ENCODE measurements at places on chromosomes 16 and 17.

GRCh38 chr16:69855592-69855991 is 93.5 kb downstream of the WWP2 start:
- no peak for DNase-seq

- DNase-seq = peak; percentile 34
Observed at GRCh38 chr16:4506450-4506849, 30.3 kb downstream of the HMOX2 start.

DNA sequence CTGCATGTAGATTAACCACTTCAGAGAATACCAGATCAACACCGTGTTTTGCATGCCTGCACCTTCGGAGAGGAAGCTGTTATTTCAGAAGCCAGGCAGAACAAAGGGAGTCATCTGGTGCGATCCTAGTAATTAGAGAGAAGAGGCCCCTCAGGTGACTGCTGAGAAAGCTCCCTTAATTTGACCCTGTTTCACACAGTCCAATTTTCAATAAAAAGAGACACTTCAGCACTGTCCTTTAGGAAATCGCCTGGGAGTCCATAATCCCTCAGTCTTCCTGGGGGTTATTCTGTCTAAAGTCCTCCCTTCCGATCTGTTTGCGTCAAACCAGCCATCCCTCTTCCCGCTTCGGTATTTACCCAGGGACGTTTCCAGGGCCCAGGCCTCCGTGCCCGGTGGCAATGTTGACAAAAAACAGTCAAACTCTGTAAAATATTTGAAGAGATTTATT is 23.4 kb upstream of the TNRC6C start:
- no peak for DNase-seq

GRCh38 chr17:13558588-13558987 is 43.1 kb downstream of the HS3ST3A1 start:
- DNase-seq = no peak

- no peak for DNase-seq
Observed at GRCh38 chr17:11241611-11242226, 706 bp downstream of the SHISA6 start.

DNA sequence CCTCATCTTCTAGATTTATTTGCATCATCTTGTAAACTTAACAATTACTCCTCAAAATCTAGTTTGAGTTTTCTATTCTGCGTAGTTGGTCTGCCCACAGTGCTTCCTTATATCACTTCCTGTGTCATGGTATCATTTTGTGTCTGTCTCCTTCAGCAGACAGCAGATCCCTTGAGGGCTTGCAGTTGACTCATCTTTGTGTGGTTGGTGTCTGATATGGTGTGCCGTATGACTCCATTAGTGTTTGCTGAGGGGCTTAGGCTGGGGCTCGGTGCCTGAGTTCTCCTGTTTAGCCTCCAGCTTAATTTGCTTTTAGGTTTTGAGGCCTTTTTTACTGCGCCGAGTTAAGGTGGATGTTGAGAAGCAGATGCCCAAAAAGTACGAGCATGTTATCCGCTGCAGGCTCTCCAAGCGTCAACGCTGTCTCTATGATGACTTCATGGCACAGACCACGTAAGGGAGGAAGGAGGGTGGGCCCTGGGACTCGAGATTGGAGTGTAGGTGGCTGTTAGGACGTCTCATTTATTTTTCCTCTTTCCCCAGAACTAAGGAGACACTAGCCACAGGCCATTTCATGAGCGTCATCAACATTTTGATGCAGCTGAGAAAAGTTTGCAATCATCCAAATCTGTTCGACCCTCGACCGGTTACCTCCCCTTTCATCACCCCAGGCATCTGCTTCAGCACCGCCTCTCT is 16.9 kb downstream of the SRCAP start:
- DNase-seq = no peak

- no peak for DNase-seq
Observed at GRCh38 chr17:83055911-83056582, 23.4 kb upstream of the METRNL start.

- DNase-seq = no peak
Observed at GRCh38 chr16:66750279-66751052, 943 bp downstream of the DYNC1LI2 start.

DNA sequence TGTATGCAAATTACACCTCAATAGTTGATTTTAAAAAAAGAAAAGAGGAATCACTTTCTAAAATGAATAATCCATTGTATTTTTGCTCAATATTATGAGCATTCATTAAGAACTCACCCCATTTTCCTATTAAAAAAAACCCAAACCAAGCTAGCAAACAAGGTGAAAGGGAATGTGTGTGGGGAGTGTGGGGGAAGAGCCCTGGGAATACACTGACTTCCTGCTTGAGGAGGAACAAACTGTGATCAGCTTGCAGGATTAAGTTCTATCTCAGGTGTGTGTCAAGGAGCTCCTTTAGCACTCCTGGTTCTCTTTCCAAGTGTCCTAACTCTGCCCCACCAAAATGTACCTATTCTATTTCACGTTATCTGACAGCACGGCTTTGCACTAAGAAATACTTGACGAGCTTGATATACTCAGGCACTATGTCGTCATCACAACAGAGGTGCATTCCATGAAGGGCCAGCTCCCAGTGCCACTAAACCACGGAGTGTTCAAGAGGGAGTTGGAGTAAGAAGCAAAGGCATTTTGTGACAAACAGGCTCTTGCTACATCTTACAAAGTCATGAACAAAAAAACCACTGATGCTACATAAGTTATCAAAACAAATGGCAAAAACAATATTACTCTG is 73.2 kb downstream of the MYH10 start:
- DNase-seq = no peak

- DNase-seq = no peak
Observed at GRCh38 chr17:32904891-32905290, 23.1 kb upstream of the TMEM98 start.

- no peak for DNase-seq
Observed at GRCh38 chr17:62191390-62192361, 126.6 kb upstream of the MED13 start.

GRCh38 chr16:30394592-30395154 is 547 bp upstream of the ZNF48 start:
- DNase-seq = no peak

DNA sequence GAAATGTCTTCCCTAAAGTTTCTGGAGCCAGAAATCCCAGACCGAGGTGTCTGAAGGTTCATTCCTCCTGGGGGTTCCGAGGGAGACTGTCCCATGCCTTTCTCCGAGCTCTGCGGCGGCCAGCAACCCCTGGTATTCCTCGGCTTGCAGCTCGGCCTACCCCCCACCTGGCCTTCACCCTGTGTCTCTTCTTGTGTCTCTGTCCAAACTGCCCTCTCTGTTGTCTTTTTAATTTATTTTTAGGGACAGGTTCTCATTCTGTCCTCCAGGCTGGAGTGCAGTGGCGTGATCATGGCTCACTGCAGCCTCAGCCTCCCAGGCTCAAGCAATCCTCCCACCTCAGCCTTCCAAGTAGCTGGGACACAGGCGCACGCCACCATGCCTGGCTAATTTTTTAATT is 211.7 kb downstream of the SEC14L1 start:
- DNase-seq = peak; percentile 2

GRCh38 chr16:17532338-17532995 is 61.7 kb upstream of the XYLT1 start:
- no peak for DNase-seq

DNA sequence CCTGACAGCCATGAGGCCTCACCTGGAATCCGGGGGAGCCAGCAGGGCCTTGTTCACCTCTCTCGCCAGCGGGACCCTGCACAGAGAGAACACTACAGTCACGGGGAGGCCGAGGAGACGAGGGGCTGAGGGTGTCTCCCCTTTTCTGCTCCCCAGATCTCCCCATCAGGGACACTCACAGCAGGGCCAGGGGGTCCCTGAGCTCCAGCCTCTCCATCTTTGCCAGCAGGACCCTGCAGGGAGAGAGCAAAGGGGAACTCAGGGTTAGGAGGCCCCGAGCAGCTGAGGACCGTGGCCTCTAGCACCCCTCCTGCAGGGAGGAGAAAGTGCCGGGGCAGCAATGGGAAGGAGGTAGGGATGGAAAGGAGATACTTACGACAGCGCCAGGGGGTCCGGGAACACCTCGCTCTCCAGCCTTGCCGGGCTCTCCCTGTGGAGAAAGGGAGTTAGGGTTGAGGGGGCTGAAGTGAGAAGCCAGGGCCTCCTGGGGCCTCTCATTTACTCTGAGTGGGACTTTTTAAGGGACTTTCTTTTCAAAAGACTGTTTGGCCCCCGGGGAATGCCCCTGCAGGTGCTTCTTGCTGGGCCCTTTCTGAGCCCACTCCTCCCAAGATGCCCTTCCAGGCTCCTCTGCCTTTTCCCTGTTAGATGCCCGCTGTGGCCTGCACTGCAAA is 8.7 kb downstream of the COL1A1 start:
- DNase-seq = no peak

GRCh38 chr17:78839235-78839761 is 1.3 kb downstream of the USP36 start:
- DNase-seq = no peak

DNA sequence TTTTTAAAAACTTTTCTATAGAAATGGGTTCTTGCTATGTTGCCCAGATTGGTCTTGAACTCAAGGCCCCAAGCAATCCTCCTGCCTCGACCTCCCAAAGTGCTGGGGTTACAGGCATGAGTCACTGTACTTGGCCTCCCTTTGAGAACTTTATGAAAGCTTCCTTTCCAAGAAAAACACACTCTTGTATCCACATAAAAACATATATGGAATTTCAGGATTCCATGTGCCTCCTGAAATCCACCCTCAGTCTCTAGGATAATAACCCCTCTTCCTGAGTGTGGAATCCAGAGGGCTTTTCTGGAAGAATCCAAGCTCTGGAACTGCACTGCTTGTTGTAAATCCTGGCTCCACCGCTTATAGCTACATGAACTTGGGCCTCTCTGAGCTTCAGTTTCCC is 53.2 kb upstream of the MRTFB start:
- no peak for DNase-seq

- DNase-seq = no peak
Observed at GRCh38 chr16:48350736-48351135, 34.5 kb downstream of the SIAH1 start.

GRCh38 chr16:67716097-67716496 is 3.0 kb downstream of the GFOD2 start:
- no peak for DNase-seq

- no peak for DNase-seq
Observed at GRCh38 chr16:54118846-54119245, 167.7 kb downstream of the IRX3 start.

DNA sequence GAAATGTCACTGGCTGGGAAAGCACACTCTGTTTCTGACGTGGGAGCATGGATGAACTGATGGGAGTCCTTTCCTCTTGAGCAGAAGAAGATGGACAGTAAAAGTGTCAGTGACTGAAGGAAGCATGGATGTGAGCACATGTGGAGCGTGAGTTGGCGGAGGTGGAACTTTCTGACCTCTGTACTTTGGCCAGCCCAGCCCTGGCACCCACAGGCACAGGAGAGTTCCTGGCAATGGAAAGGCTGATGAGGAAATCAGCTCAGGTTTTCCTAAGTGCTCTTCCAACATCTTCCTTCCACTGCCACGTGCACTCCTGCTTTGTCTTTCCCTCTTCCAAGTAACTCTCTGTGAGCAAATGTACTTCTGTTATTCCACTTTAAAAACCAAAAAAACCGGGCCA is 276.8 kb downstream of the NTN1 start:
- no peak for DNase-seq

DNA sequence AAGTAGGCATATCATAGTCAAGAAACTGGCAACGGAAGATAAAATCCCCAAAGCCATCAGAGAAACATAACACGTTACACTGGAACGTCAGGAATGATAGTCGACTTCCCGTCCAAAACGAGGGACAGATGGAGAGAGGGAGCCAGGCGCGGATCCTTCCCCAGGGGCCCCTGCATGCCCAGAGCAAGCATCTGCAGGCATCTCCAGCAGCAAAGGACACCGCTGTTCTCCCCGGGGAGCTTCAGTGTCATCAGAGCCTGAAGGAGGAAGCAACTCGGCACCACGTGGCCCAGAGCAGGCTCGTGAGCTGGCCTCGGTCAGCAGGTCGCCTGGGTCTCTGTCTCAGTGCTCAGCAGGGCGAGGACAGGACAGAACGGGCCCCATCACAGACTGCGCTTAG is 50.1 kb downstream of the LMF1 start:
- no peak for DNase-seq

DNA sequence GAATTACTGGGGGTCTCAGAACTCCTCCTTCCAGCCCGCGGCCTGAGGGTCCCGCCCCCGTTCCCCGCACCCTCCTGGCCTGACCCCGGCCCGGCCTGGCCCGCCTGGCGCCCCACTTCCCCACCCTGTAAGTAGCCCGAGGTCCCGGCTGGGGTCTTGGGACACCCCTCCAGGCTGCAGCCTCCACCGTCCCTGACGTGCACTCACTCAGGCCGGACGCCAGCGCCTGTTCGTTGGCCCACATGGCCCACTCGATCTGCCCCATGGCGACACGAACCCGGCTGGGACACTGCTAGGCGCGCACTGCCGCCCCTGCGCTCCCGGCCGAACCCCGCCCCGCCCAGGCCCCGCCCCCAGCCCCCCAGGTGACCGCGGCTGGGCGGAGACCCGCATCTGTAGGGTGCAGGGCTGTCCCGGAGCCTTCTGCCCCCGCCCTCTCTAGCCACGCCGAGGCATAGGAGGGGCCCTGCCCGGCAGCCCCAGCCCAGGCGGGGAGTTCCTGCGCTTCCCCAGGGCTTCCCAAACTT is at the start of gene CYBA:
Gene CYBA (minus strand): TSS at position 305 of the 527 bp plus-strand sequence. CDS start 40 bp downstream, at position 265.
- peak; percentile 65 for DNase-seq

GRCh38 chr17:43384476-43384862 is 14.3 kb upstream of the ARL4D start:
- DNase-seq = no peak

DNA sequence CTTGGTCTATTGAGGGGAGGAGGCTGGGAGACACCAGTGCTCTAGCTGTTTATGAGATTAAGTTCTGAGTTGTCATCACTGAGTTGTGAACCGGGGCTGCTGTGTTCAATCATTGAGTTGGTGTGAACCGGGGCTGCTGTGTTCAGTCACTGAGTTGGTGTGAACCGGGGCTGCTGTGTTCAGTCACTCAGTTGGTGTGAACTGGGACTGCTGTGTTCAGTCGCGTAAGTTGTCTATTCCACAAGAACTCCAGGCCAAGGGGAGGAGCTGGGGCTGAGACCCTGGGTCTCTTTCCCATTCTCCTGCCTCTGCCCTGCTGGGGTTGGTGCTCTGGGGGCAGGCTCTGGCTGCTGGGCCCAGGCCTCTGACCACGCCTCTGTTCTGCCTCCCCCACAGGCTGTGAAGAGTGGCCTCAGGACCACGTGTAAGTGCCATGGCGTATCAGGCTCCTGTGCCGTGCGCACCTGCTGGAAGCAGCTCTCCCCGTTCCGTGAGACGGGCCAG is 24.5 kb downstream of the WNT9B start:
- DNase-seq = no peak

GRCh38 chr16:81493755-81494433 is 49.3 kb downstream of the CMIP start:
- DNase-seq = peak; percentile 20

- DNase-seq = no peak
Observed at GRCh38 chr17:77493238-77493820, 352.6 kb downstream of the SEC14L1 start.

DNA sequence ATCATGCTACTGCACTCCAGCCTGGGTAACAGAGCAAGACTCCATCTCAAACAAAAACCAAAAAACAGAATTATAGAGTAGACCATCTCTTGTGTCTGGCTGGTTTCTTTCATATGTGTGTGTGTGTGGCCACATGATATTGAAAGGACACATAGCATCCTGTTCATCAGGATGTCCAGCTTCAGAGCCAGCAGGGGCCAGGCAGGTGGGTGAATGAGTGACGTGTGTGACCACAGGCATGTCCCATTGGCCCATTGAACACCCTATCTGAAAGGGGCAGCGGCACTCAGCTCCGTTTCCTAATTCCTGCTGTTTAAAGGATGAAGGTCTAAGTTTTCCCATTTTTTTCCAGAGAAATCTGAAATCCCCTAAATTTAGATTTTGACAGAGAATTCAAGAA is 174.2 kb downstream of the PRKCB start:
- DNase-seq = no peak

- no peak for DNase-seq
Observed at GRCh38 chr17:77794846-77795245, 163.7 kb upstream of the TNRC6C start.

Measured in activated CD4-positive, alpha-beta T cell treated with anti-CD3 and anti-CD28 coated beads for 1 hour (primary cell).